Activated CD8-positive, alpha-beta T cell treated with anti-CD3 and anti-CD28 coated beads for 36 hours (primary cell): ENCODE measurements at places on chromosomes 3 and 15. TPM values are rescaled to one million over a fixed set of nuclear protein-coding genes. Genes with fewer than 3 reads are reported as not detected.

DNA sequence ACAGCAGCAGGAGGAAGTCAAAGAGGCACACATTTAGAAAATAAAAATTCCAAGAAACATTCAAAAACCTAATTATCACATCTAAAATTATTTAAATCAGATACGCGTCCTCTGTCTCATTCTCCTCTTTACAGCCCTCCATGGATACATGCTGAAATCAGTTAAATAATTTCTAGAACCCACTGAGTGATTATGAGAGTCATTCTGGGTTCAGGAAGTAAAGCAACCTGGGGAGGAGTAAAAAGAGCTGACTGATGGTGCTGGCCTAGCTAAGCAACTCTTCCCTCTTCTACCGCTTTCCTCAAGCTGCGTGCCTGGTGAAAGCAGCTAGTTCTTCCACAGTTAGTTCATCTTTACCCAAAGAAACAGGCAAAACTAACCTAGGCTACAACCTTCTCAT, 48.7 kb downstream of the RAF1 start:
- DNase-seq = no peak

DNA sequence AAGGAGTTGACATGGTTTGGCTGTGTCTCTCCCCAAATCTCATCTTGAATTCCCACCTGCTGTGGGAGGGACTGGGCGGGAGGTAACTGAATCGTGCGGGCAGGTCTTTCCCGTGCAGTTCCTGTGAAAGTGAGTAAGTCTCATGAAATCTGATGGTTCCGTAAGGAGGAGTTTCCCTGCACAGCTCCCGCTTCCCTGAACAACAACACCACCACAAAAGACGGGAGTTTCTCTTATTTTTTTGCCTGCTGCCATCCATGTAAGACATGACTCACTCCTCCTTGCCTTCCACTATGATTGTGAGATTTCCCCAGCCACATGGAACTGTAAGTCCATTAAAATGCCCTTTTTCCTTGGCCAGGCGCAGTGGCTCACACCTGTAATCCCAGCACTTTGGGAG, 22.7 kb downstream of the XXYLT1 start:
- DNase-seq = no peak

Gene MON1A
- total RNA-seq = 8.5 TPM

DNA sequence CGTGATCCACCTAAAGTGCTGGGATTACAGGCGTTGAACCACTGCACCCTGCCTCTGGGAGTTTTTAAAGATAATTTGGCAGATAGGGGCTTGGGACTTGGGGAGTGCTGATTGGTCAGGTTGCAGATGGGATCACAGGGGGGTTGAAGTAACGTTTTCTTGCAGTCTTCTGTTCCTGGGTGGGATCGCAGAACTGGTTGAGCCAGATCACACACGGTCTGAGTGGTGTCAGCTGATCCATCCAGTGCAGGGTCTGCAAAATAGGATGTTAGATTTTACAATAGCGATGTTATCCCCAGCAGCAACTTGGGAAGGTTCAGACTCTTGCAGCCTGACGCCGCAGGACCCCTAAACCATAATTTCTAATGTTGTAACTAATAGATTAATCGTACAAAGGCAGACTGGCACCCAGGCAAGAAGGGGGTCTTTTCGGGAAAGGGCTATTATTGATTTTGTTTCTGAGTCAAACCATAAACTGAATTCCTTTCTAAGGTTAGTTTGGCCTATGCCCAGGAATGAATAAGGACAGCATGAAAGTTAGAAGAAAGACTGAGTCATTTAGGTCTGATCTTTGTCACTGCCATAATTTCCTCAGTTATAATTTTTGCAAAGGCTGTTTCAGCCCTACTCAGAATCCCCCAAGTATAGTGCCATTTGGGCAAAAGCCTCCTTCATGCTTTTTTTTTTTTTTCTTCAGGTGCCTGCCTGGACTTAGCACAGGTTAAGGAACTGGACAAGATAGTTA, 1.5 kb upstream of the CA12 start:
- no peak for DNase-seq

- peak; percentile 73 for DNase-seq
Observed at GRCh38 chr3:48847053-48847503, 596 bp downstream of the PRKAR2A start.

Gene VPS18
- 6.1 TPM for total RNA-seq

Gene ARRDC4
- total RNA-seq = 0.94 TPM

DNA sequence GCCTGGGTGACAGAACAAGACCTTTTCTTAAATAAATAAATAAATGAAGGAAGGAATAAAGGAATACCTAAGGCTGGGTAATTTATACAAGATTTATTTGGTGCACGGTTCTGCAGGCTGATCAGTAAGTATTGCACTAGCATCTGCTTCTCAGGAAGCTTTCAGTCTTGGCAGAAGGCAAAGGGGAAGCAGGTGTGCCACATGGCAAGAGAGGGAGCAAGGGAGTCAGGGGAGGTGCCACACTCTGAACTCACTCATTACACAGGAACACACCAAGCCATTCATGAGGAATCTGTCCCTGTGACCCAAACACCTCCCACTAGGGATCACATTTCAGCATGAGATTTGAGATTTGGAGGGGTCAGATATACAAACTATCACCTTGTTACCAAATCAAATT, 56.4 kb downstream of the PRKCI start:
- no peak for DNase-seq

DNA sequence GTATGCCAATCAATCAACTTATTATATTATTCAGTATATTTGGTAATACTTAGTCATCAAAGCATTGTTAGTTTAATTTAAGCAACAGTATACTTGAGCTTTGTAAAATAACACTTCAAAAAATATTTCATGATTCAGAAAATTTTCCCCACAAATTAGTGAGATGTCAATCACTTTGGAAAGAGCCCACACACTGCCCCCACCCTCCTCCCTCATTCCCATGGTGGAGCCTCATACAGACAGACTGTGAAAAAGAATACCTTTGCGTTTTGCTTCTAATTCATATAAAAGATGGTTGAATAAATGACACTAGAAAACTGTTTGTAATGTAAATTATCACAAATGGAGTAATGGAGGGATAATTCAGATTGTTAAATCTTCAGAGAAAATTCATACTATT, 43.3 kb upstream of the MYO5C start:
- DNase-seq = no peak

Gene ZNF717
- total RNA-seq = 15.2 TPM

- DNase-seq = no peak
Observed at GRCh38 chr3:127820826-127821313, 1.4 kb downstream of the MGLL start.
